ENCODE measurements at places on chromosomes 5 and 9.

DNA sequence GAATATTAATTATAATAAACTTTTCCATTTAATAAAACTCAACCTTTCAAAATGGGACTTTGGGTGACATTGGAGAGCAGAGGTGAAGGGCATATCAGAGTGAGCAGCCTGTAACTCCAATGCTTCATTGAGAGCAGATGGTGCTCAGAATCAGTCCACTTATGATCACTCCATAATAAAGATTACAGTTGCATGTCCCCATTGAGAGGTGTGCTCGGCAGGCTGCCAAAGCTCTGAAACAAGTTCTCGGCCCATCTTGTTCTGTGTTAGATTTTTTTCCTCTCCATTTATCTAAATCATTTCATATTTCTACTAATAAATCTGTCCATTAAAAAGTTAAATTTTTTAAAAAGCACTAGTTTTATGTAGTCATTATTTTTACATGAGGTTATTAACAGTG lies 1786.4 kb upstream of the WWC1 start:
- no peak for DNase-seq

DNA sequence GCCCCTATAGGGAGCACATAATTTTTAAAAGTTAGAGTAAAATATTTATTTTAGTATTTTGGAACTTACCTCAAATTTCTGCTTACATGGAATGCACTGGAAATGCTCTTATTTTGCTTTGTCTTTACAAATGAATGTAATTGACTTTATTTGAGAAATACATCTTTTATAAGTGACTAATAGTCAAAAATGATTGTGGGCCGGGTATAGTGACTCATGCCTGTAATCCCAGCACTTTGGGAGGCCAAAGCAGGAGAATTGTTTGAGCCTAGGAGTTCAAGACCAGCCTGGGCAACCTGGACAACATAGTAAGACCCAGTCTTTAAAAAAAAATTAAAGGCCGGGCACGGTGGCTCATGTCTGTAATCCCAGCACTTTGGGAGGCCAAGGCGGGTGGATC lies 5.8 kb downstream of the HMGCR start:
- DNase-seq = no peak

GRCh38 chr9:77595426-77596095 lies 52.6 kb downstream of the GNA14 start:
- DNase-seq = no peak

GRCh38 chr5:118888556-118888955 lies 99.8 kb downstream of the DTWD2 start:
- no peak for DNase-seq

DNA sequence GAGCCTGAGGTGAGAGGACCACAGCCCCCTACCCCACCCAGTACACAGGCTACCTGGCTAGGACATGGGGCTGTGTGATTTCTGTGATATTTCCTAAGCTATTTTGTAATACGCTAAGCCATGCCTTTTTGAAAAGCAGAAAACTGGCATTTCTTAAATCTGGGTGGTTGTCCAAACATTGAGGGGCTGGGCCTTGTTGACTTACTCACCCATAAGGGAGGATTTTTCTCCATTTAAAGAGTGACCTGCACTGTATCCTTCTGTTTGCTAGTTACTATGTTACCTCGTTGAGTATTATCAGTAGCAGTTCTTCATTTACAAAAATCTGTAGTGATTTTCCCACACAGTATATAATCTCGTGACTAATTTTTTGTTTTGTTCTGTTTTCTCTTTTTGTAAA lies 117.5 kb upstream of the OTULINL start:
- no peak for DNase-seq

DNA sequence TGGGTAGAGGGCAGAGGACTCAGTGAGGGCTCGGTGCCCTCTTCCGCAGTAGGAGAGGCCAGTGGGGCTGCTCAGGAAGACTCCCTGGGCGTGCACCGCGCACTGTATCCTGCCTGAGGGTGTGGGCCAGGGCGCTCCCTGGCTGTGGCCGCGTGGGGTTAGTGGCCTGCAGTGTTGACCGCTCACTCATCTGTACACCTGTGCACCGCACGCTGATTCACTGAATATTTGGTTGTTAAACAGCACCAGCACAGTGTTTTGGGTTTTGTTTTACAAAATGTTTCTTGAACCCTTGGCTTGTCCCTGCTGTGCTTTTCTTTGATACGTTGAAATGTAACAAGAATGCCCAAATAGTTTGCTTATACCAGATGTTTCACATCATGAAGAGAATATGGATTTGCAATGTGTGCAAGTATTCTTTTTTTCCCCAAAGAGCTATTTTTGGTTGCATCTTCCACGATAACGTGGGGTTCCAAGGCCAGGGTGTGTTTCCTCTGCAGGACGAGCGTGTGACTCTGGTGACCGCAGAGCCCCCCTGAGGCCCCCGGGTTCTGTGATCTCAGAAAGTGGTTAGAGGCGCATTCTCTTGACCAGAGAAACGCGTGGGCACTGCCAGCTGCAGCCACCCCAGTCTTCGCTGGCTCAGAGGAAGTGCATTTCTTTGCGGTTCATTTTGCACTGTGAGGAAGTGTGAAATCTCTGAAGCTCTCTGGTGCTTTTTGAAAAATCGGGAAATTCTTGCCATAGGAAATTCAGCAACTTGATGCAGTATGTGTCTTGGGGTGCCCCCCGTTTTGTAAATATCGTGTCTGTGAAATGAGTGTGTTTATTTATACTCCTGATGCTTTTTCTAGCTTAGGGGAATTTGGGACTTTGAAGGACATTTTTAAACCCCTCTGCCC lies 46.9 kb downstream of the AHRR start:
- DNase-seq = no peak

GRCh38 chr5:150723845-150724244 lies 23.0 kb upstream of the RBM22 start:
- DNase-seq = no peak

DNA sequence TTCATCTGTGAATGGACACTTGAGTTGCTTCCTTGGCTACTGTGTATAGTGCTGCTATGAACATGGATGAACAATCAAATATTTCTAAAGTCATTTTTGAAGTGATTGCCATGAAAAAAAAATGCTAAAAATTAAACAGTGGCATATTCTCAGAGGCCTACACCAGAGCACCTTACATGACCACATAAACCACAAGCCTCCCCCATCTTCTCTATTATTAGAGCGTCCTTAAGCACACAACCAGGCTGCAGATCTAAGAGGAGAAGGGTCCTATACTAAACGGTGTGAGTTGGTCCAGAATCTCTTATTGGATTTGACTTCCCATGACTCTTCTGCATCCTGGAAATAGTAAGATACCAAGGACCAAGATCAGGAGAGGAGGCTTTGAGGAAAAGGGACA lies 34.3 kb downstream of the PCA3 start:
- DNase-seq = no peak

GRCh38 chr5:180644825-180645273 lies 4.6 kb downstream of the FLT4 start:
- no peak for DNase-seq

DNA sequence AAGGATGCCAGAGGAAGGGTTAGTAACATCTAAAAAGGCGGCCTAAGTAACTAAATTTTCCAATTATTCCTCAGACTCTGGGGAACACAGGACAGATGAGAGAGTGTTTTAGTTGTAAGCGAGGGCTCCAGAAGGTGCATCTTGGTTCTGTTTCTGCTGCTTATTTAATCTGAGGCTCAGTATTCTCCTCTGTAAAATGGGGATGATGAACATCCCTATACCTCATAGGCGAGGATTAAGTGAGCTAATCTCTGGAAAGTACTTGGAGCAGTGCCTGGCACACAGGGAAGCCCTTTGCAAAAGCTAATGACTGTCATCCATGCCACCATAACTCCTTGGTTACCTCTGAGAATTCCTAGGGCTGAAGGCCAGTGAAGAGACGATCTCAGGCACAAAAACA lies 59.0 kb downstream of the SHB start:
- DNase-seq = no peak

- DNase-seq = no peak
These were observed 24.1 kb downstream of the SAR1B start for GRCh38 chr5:134608555-134608954.

DNA sequence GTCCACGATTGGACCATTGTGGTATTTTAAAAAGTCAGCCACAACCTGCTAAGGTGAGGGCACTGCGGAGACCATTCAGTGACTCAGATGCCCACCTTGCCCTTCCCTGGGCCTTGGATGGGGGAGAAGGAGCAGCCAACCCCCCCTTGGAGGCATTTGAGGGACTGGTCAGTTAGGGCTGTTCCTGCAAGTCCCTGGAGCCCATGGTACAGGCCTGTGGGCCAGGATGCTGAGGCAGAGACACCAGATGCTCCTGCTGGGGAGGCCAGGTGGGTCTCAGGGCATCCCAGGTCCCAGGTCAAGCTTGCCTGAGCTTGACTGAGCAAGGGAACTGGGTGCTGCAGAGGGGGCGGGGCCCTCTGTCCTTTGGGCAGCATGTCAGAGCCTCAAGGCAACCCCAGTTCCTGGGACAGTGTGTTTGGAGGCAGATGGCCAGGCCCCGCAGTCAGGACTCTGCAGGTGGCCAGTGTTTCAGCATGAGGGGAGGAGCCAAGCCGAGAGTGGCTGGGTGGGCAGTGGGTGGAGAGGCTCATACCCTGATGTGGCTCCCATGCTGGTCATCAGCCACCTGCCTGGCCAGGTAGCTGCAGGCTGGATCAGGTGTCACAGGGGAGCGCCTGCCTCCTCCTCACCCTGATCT lies 27.5 kb downstream of the SLC6A3 start:
- DNase-seq = no peak

GRCh38 chr5:100757618-100758017 lies 145.5 kb downstream of the ST8SIA4 start:
- no peak for DNase-seq

- no peak for DNase-seq
These were observed 54.1 kb upstream of the CHD1 start for GRCh38 chr5:98982880-98983279.

DNA sequence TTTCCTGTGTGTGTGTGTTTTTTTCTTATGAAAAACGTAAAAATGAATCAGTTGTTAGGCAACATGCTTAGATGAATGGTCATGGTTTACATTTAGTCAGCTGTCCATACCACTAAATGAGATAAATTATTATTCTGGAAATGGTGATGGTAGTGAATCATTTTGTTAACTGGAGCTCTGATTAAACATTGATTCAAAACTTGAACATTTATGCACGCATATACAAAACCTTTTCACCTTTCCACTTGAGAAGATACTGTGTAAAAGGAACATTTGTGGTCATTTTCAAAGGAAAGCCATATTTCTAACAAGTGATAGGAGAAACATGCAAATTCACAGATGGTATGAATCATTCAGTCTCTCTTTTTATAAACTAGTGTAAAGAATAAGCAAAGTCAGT lies 162.0 kb downstream of the SLC25A46 start:
- no peak for DNase-seq

DNA sequence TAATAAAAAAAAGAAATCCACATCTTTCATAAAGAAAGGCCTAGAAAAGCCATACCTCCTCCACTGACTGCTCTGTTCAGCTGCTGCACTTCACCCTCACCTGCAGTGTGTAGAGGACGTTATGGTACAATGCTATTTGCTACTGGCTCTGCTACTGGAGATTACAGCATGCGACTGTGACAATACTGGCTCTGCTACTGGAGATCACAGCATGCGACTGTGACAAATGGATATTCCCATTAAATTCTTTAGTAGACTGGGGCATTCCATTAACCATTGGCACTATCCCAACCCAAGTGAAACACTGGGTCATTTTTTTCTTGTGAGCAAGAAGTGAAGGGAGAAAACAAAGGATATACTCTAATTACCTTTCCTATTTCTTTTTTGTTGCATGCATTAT lies 1063.5 kb upstream of the DMAC1 start:
- DNase-seq = no peak

GRCh38 chr9:96187151-96187555 lies 114.8 kb downstream of the HSD17B3 start:
- no peak for DNase-seq

DNA sequence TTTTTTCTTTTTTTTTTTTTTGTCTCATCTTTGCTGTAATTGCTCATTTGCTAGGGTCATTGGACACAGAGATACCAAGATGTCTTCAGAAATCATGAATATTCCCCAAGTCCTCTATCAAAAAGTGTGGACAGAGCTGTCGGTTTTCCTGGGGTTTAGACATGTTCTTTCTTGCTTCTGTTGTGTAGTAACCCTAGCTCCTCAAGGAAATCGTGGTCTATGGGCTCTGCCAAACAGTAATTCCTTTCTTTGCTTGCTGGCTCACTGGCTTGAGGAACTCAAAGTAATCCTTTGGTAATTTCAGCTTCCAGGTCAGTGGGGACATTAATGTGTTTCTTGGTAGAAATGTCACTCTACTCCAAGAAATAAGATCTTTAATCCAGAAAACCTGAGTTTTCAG lies 101.7 kb downstream of the TMC1 start:
- DNase-seq = no peak

DNA sequence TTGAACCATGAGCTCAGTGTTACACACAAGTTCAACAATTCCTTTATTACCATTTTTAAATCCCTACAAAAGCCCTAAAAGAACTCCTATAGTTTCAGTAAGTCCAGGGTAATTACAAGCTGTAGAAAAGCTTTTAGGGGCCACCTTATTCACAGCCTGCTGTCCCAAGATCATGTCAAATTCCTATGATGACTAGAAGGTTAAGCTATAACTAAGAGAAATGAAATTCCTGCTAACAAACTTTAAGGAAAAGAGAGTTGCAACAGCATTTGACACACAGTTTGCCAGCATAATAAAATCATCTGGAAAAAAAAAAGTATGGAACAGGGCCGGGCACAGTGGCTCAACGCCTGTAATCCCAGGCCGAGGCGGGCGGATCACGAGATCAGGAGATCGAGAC lies 31.5 kb downstream of the TMEM245 start:
- DNase-seq = no peak

- DNase-seq = no peak
These were observed 4.9 kb upstream of the PGGT1B start for GRCh38 chr5:115267617-115268016.

GRCh38 chr5:154753792-154754191 lies 1.4 kb upstream of the LARP1 start:
- DNase-seq = no peak

DNA sequence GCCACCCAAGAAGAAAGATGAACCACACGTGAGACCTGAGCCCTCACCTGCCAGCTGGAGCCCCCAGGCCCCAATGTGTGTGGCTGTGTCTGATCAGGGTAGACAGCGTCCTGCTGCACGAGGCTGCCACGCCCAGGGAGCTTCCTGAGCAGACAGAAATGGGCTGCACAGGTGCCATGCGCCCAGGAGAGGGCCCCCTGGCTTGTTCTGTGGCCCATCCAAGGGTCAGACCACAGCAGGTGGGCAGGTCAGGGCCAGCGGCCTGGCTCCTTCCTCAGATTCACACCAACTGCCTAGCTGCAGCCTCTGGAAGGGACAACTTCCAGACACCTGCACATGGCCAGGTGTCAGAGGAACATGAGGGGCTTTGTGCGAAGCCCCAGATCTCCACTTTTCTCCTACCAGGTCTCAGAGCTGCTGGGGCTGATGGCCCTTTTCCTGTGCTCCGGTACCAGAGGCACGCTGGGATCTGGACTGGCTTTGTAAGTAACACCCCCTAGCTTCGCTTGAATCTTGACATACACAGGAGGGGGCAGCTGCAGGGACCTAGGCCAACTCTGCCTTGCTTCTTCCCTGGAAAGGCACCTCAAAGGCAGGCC lies 10.8 kb downstream of the SARDH start:
- no peak for DNase-seq
